Naive thymus-derived CD4-positive, alpha-beta T cell (primary cell): ENCODE measurements at places on chromosomes 5 and 9.
A peak's percentile ranks its signal among the peaks of the same experiment; 100 is the strongest.

DNA sequence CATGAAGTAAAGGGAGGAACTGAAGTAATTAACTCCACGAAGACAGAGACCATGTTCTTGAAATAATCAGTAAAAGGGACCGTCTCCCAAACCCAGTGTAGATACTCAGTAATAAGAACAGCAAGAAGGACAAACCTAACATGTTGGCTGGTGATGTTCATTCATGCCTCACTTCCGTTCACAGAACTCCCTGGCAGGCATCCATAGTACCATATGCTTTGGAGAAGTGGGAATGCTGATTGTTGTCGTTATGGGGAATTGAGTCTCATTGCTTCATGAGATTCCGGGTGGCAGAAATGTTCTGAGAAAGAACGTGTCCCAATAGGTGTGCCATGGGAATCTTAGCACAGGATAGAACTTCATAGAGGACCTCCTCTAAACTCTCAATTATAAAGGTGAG lies 452.3 kb downstream of the ZSWIM6 start:
- DNase-seq = no peak

GRCh38 chr5:160285316-160285715 lies 27.0 kb downstream of the CCNJL start:
- no peak for DNase-seq

DNA sequence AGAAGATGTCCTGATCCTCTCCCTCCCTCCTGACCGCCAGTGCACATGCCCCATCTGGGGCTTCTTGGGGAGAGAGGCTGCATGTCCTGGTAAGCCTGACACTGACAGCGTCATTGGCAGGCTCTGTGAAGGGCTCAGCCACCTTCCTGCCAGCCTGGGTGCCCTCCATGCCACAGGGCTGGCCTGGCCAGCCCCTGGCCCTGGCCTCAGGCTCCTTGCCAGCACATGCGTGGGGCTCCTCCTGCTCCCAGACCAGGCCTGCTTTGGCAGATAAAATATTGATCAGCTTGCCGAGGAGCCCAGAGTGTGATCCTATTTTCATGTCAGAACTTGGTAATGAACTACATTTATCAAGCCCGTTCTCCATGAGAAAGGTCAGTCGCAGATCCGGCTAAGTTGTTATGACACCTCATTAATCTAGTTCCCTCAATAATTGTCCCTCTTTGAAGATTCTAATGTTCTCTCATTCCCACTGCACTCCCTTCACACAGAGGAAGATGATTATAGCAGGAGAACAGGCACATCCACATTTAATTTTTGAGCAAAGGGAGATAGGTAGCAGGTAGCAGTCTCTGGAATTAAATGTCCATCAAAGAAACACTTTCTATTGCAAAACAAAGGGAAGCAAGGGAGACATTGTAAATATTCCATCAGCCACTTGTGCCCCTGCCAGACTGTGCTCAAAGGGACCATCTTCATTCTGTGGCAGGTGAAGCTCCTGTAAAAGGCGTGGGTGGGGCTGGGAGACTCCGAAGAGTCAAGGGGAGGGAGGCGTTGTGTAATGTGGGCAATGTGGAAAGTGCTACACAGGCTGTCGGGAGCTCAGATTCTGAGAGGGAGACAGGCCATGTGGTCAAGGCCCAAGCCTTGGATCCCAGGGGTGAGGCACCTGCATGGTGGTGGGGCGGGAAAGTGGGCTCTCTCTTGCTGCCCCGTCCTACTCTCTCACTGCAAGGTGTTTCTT lies 272.0 kb downstream of the HSPA4 start:
- DNase-seq = no peak

DNA sequence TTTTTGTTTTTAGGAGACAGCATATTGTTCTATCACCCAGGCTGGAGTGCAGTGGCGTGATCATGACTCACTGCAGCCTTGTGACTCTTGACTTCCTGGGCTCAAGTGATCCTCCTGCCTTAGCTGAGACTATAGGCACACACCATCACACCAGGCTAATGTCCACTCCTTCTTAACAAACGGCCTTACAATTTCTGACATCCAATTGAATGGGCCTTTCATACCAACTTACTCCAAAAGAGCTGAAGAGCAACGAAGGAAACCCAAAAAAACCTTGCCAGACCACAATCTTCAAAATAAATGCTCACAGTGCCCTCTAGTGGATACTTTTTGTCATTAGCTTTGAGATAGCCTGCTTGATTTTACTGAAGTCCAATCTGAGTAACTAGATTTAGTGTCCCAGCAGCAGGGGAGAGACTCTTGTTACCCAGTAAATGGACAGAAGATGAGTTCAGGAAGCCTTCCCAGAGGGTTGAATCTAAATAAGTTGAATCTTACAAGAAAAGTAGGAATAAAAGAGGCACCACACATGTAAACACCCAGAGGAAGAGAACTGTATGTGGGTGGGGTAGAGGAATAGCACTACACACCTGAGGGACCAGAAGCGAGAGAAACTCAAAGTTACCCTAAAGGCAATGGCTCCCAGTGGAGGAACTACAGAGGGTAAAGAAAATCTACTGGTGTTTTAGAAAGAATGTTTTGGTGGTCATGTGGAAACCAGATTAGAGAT lies 9.3 kb downstream of the ZNF622 start:
- no peak for DNase-seq

DNA sequence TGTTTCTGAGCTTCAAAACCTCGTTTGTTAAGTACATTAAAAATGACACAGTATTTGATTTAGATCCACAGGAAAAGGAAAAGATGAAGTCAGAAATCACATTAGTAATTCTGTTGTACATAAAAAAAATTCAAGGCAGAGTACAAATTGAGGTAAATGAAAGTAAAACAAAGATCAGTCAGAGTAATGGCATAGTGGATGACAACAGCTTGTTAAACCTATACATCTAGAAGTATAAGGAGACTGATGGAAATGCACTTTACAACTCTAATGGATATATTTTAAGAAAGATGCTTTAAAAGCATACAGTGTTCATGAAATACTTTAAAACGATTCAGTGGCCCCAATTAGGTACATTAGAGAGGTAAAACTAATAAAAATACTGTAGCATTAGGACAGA lies 631.3 kb upstream of the SEMA6A start:
- no peak for DNase-seq

GRCh38 chr9:75181750-75182149 lies 93.4 kb downstream of the OSTF1 start:
- DNase-seq = no peak

DNA sequence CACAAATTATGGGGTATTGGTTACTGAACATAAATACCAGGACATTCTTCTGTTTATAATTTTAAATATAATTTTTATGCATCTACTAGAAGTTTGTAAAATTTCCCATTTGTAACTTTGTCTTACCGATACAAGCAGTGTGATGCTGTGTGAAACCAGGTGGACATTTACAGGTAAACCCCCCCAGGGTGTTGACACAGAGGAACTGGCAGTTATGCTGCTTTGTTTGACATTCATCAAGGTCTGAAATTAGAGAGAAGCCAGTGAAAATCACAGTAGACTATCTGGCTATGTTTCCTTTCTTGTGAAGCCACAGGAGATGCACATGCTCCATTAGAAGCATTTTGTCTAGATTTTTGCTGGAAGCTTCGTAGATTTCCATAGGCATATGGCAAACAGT lies 190.9 kb downstream of the SLC12A2 start:
- DNase-seq = no peak

- DNase-seq = no peak
These were observed 244.3 kb downstream of the CSNK1G3 start for GRCh38 chr5:123756318-123756665.

DNA sequence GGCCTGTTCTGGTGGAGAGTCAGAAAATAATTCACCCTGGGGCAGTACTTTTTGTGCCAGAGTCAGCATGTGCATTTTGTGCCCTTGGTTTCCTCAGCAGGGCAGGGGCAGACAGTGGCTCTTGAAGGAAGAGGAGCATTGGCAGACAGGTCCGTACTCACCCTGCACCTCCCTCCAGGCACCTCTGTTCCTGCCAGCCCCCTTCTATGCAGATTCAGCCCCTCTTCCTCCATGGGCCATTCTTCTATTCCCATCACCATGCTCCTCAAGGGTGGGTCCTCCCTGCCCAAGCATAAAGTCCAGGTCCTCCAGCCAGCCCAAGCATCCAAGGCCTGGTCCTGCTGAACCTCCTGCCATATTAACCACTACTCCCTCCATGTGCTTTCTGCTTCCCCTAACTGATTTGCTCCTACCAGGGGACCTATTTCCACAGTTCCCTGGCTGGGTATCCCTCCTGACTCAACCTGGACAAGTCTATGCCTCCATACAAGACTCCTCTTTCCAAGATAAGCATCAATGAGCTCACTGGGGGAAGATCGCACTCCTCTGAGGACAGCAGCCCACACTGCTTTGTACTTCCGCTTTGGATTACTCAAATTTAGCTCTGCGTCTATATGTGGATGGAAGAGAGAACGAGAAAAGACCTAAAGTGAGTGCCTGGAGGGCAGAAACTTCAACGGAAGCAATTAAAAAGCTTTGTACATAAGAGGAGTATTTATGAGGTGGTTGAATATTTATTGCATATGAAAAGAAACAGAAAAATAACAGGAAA lies 9.3 kb upstream of the ACSL6 start:
- DNase-seq = no peak

DNA sequence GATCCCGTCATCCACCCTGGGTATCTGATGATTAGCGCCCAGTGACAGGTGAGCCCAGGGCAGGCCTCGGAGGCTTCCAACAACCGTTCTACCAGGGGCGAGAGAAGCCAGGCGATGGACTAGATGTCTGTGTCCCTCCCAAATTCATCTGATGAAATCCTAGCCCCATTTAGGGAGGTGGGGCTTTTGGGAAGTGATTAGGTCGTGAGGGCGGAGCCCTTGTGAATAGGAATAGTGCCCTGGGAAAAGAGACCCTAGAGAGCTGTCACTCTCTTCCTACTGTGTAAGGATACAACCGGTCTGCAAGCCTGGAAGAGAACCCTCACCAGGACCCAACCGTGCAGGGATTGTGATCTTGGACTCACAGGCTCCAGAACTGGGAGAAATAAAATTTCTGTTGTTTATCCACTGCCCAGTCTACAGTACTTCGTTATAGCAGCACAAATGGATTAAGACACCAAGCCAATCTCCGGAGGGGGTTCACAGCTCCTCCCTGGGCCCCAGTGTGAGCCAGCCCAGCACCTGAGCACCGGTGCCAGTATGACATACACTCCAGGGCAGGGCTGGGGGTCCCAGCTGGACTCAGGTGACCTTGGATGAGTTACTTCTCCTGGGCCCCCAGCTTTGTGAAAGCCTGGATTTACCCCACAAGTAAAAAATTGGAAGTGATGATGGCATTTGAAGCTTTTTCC lies 162.2 kb downstream of the DAB2IP start:
- DNase-seq = no peak

GRCh38 chr9:134456756-134457305 lies 130.6 kb downstream of the RXRA start:
- DNase-seq = no peak

DNA sequence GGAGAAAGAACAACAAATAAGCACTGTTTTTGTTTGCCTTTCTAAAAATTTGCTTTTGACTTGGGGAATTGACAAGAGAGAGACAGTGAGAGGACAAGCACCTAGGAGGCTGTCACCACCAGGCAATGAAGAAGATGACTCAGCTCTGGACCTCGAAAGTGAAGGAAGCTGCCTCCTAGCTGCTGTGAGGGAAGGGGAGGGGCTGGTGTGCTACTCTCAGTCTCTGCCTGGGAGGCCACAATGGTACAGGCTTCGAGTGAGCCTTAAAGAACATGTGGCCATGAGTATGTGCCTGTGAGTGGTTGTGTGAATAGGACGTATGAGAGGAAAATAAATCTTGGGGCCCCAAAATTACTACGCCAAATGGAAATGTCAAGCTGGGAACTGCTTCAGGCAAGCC lies 7.1 kb upstream of the PLK2 start:
- DNase-seq = peak; percentile 26

GRCh38 chr9:2153630-2154217 lies 138.6 kb downstream of the SMARCA2 start:
- DNase-seq = no peak

DNA sequence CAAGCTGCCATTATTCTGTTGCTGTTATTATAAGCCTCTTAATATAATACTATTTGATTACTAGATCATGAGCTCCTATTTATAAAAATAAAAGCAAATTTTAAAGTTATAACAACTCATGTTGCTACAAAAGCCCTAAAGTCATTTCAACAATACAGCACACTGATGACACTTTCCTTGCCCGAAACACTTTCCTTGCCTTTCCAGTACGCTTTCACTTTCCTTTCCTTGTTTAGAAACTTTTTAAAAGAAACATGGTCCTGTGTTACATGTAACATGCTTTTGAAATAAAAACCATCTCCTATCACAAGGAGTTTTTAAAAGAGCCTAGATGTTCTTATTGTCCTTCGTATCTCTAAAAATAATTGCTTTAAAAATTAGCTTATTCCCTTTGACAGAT lies 688.4 kb downstream of the PTPRD start:
- DNase-seq = no peak

GRCh38 chr5:42636425-42636824 lies 120.2 kb upstream of the CCDC152 start:
- DNase-seq = no peak

- DNase-seq = no peak
These were observed 23.5 kb upstream of the TENT2 start for GRCh38 chr5:79588696-79589095.

DNA sequence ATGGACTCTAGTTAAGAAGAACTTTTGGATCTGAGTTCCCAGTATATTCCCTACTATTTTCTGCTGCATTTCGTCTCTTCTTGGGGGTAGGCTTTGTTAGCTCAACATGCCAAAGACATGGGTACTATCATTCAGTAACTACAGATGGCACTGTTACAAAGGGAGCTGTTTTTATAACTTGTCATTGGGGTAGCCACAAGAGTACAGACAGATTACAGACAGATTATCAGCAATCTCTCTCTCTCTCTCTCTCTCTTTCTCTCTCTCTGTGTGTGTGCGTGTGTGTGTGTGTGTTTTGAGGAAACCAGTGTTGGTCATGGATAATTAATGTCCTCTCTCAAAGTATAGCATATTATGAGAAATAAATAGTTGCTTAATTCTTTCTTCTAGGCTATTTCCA lies 116.1 kb downstream of the WDR70 start:
- DNase-seq = no peak

GRCh38 chr9:115328677-115329076 lies 210.7 kb upstream of the TNC start:
- no peak for DNase-seq

DNA sequence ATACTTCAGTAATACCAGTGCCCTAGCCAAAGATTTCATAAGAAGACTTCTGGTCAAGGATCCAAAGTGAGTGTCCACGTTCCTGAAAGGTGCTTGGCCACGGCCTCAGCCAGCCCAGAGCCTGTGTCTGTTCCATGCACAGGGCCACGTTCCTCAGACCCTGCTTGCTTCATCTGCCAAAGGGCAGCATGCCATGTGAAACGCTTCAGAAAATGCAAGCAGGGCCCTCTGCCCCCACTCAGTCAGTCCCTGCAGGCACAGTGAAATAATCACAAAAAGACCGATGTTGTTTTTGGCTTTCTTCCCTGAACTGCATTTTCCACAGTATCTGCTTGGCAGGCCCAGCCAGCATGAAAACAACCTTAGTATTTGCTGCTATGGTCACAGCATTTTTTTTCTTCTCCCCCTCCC lies 85.5 kb upstream of the CTSL start:
- no peak for DNase-seq

- no peak for DNase-seq
These were observed 776.6 kb downstream of the CDH12 start for GRCh38 chr5:22076586-22076985.

GRCh38 chr5:158908425-158909220 lies 191.1 kb downstream of the EBF1 start:
- no peak for DNase-seq
